Natural killer cell treated with Interleukin-12 subunit alpha and Interleukin-12 subunit beta and Interleukin-15 and Interleukin-18, amount 100 ng/mL, for 72 hours (primary cell): ENCODE measurements at places on chromosomes 6 and 20.

DNA sequence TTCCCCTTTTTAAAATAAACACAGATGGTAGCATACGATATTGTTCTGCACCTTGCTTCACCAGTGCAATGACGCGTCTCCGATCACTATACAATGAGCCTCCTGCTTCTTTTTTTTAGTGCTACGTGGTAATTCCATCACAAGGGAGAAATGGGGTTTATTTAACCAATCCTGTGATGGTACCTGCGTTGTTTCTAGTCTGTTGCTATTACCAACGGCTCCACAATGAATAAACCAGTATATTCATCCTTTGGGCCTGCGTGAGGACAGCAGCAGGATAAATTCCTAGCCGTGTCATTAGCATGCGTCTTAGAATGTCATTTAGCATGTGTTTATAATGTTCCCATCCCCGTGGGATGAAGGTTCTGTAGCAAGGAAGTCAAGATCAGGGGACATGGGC is 42.9 kb downstream of the GNAS-AS1 start:
- DNase-seq = no peak

GRCh38 chr6:28816339-28816908 is 107.4 kb downstream of the TRIM27 start:
- DNase-seq = no peak

GRCh38 chr6:21593927-21594415 is 420 bp downstream of the SOX4 start:
- no peak for DNase-seq

DNA sequence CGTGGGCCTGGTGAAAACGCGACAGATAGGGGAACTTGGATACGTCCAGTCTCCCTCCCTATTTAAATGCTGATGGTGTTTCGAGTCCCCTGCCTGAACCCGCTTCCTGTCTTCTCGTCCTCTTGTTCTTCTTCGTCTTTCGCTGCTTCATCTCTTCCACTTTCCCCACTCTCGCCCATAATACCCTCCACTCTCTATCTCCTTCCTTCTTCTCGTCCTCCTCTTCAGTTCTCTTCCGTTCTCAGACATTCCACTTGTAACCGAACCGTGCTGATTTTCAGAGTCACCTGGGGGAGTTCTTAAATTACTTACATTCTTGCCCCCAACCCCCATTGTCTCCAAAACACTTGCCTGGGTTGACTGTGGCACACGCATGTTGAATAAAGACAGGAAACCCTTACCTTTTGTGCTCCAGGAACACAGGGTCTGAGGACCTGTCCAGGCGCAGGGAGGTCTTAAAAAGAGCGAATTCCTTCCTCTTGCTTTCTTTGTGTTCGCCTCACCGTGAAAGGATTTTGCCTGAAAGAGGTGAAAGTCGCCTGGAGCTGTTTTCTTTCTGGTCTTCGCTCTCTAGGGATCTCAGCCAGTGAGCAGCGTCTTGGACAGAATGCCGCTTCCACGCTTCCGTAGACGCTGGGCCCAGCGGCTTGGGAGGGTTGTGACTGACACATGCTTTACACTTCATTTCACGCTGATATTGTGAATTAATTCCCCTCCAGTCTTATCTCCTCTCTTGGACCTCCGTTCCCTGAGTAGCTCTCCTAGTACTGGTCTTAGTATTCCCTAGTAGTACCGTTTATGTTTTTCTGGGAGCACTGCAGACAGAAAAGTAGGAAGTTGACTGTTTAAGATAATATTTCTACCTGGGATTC is 184.0 kb downstream of the GPX5 start:
- DNase-seq = no peak

DNA sequence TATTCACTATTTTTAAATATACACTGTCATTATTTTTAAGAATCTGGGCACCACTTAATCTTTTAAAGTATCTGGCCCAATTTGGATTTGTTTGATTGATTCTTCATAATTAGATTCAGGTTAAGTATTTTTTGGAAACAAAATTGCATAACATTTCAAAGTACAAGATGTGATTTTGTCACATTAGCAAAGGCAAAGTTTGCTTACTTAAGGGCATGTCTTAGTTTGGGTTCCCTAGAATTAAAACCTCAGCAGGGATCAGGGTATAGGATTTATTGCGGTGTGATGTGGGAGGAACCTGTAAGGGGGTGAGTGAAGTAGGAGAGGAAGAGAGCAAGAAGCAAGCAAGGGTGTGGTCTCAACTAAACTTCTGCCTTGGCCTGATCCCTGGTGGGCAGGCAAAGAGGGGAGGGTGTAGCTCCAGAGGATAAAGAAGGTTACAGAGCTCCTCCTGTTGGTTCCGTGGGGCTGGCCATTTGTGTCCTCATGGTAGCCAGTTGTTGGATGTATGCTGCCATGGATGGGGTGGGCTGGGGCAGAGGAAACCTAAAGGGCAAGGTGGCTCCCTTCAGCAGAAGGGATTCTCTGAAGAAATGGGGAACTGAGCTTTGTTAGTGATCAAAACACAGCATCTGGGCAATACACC is 668.7 kb upstream of the SLC35B3 start:
- no peak for DNase-seq
